Right ventricle myocardium superior (tissue), 1 donor: ENCODE measurements at places on chromosomes 1 and 21. TPM values are rescaled to one million over a fixed set of nuclear protein-coding genes. Genes with fewer than 3 reads are reported as not detected.

DNA sequence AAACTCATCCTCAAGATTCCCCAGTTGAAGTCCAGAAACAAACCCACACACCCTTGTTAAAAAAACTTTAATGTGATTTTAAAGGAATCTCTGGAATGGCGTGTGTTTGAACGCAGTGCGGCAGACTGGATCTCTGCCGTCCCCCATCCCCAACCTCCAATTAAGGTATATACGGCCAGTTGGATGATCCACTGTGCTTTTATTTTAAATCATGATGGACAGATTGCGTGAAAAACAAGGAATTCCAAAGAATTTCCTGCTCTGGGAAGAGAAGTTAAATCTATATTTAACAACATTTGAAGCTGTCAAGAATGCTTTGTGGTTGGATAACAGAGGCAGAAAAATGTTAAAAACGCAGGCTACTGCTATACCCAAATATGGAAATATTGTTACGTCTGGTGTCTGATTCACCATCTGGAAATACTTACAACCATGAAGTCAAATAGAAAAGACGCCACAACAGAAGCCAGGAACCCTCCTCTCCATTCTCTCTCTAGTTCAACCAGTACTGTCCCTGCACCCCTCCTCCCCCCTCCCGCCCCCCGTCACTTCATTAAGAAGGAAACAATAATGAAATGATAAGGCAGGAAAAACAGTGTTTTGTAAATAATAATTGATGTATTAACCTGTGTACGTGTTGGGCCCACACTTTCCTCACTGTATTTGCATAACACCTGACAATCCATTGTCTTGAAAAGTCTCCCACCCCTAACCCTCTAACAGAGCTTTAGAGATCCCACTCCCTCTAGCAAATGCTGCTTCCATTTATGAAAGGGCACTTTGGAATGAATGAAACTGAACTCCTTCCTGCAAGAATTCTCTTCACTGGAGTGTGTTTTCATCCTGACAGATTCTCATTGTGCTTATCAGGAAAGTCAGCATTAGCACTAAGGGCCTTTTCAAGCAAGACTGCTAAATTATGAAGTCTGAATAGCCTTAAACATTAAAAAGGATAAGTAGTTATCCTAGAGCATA, 2.0 kb upstream of the CCN1 start:
- DNase-seq = no peak

- DNase-seq = no peak
Measured at GRCh38 chr1:182720463-182720862, 36.1 kb upstream of the RGS8 start.

GRCh38 chr1:178037510-178038253, 56.2 kb upstream of the RASAL2 start:
- DNase-seq = peak; percentile 93

DNA sequence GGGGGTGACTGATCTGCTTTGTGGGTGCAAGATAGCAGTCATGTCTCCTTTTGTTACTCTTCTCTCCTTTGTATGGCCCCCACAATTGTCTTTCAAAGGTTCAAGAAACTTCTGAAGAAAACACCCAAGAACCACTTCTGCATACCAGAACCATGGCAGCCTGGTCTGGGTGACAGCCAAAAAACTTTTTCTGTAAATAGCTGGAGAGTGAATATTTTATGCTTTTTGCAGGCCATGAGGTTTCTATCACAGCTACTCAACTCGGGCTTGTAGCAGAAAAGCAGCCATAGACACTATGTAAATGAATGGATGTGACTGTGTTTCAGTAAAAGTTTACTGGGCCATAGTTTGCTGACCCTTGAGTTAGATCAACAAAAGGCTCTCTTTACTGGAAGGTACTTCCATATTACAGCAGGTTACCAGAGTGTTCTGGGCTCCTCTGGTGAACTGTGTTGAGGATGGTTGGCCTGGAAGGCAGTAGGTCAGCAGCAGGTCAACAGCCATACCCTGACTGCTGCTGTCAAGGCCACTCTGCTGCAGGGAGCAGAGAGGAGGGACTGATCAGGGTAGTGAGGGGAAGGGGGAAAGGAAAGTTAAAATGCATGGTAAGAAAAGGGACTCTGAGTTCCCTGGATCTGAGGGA, 116.4 kb downstream of the GDAP2 start:
- DNase-seq = no peak

LMOD1 gene
- 9.6 TPM for total RNA-seq

DNA sequence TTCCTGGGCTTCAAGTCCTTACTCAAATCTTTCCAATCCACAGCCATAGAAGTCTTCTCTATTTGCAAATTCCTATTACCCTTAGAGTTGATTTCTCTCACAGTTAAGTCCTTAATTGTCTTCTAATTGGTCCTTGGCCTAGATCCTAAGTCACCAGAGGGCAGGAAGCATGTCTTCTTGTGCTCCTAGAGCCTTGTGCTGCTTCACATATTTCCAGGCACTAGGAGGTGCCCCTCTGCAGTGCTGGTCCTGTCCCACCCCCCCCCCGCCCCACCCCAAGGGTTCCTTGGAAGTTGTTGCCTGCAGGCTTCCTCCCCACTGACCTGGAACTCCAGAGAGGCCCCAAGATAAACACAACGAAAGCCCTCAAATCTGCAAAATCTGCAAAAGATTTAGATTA, 28.1 kb upstream of the TARBP1 start:
- DNase-seq = no peak

TCHHL1 gene
- total RNA-seq = not detected

DNA sequence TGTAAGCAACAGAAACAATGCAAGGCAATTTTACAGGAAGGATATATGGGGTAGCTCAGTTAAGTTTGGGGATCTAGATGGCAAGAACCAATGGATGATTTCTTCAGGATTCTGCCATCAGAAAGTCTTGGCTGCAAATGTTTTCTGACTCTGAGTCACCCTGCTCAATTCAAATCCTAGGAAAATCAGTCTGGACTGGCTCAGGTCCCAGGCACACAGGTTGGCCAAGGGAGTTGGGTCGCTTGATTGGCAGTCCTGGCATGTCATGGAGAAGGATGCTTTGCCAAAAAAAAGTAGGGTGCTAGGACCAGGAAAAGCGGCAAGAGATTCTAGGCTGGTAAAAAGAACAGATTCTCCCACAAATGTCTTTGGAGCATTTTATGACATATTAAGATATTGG, 28.9 kb upstream of the S1PR1 start:
- no peak for DNase-seq

NR0B2 gene
- 5.1 TPM for total RNA-seq

DNA sequence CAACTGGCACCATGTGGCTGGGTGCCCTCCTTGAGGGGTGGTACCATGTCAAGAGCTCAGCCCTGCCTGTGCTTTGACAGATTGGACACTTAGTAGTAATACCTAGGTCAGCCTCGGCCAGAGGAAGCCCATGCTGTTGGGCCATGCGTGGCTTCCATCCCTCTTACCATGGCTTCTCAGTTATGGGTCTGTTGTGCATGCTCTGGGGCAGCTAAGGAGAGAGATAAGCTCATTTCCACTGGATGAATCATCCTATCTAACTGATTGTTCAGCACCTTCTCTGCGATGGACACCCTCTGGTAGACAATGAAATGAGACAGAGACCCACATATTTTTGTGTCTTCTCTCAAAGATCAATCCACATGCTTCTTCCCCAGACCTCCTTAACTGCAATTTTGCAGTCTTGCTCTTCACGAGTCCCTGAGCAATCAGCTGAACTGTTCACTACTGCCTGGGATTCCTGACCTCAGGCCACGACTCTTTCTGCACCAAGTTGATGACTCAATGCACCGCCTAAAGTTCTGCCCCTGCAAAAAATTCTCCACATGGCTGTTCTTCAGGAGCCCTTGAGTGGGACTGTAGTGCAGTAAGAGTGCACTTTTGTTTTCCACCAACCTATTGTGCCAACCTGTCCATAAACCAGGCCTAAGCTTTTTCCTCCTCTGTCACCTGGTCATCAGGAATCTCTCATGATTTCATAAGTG, 6.9 kb upstream of the TRIM62 start:
- no peak for DNase-seq

GRCh38 chr1:54581621-54582035, 33.6 kb downstream of the ACOT11 start:
- DNase-seq = peak; percentile 94
